D341Med (cell line): ENCODE measurements at places on chromosomes 13 and 19.

- DNase-seq = no peak
Measured at GRCh38 chr13:73092829-73093228, 34.0 kb downstream of the KLF5 start.

GRCh38 chr19:4423416-4424126 lies 21.1 kb downstream of the CHAF1A start:
- DNase-seq = no peak

- DNase-seq = no peak
Measured at GRCh38 chr19:51372021-51372648, 319 bp downstream of the NKG7 start.

- no peak for DNase-seq
Measured at GRCh38 chr19:50300051-50300450, 29.1 kb downstream of the KCNC3 start.

DNA sequence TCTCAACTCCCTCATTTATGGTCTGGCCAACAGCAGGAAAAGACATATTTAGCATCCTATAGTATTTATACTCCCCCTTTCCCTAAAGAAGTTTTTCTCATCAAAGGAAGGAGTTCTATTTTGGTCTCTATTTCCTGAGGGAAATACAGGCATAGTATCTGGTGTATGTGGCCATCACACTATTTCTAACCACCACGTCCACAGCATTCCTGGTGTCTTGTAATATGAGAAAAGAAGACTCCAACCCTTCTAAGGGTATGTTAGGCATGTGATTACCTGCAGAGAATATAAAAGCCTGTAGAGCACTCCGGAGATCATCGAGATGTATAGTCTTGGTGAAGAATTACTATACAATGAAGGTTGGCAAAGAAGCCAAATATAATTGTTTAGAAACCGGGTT lies 137.4 kb downstream of the VWA8 start:
- no peak for DNase-seq

GRCh38 chr13:19158526-19159174 lies 23.0 kb downstream of the TUBA3C start:
- no peak for DNase-seq

DNA sequence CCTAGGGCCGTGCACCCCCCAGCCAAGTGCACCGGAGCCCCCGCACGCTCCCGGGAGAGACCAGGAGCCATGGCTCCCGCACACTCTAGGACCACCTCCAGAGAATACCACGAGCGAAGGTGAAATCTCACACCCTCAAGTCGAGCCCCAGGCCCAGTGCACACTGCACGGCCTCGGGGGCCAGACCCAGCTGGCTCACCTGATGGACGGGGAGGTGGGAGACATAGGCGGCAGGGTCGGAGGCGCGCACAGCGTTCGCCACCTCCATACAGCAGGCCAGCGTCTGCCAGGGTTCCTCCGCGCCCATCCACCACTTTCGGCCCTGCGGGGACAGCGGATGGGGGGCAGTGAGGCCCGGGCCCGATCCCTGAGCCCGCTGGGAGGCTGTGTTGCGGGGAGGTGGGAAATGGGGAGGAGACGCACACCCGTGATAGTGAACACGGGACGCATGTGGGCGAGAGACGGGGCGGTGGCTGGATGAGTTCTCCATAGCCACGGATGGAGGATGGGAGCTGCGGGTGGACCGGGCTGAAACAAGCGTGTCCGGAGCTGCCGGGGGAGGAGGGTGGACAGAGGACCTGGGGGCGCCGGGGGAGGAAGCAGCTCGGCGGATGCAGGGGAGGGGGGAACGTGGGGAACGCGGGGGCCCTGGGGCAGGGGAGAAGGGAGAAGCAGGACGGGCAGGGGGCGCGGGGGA lies 13.0 kb downstream of the POLRMT start:
- DNase-seq = no peak

- DNase-seq = no peak
Measured at GRCh38 chr13:106916329-106916976, 348.5 kb upstream of the ARGLU1 start.

DNA sequence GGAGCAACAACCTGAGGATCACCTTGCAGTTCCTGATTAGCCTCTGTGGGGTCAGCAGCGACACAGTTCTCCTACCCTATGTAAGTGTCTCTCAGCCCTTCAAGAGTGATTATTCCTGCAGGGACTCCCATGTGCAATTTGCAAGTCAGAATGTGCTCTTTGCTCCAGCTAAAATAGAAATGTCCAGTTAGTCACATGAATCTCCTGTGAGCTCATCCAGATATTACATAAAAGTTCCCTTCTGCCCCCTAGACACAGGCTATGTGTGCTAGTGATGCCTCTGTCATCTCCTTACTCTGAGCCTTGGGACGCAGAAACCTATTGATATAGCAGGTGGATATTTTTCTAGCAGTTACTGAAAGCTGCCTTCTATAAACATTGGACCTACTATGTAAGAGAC lies 105.5 kb downstream of the ZAR1L start:
- DNase-seq = no peak

- no peak for DNase-seq
Measured at GRCh38 chr13:28496188-28496564, 1.2 kb upstream of the FLT1 start.

- DNase-seq = no peak
Measured at GRCh38 chr19:768424-768823, 17.5 kb downstream of the MISP start.

GRCh38 chr13:76326343-76326742 lies 559.9 kb downstream of the KCTD12 start:
- no peak for DNase-seq

DNA sequence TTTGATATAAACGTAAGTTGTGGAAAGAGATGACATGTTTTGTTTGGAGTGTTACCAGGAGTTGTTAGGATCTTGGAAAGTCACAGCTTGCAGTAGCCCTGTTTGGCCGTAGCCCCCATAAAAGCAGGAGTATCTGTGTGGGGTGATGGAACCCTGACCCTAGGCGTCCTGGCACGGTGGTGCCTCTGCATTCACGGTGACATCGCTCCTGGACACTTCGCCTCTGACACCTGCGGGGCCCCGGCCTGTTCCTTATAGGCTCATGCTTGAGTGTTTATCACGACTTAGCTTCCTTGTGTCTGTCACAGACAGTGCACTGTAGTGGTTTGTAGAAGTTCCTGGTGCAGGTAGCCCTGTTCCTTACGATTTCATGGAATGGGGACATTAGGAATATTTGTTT lies 74.2 kb downstream of the ATP11A start:
- no peak for DNase-seq

DNA sequence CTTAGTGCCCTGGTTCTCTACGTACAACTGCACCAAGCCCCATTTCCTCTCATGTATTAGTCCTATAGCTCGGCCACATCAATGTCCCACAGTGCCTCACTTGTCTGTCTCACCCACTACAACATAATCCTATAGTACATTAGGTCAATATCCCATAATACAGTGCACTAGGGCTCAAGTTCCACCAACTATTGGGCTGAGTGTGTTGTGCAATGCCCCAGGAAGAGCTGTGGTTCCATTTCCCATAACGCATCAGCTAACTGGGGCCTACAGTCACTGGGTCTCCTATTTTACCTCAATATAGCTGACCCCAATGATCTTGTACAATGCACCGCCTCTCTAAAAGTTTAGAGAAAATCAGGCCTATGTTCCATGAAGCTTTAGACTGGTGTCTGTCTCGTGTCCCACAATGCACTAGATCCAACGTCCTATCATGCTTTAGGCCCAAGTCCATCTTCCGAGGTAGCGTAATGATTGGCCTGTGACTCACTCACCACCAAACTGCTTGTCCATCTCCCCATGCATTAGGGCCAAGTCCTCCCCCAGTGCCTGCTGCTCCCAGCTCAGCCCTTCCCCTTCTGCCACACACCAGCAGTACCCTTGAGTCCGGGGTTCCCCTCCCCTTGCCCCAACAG lies 21.8 kb downstream of the TSKS start:
- DNase-seq = no peak

- DNase-seq = peak; percentile 20
Measured at GRCh38 chr13:36918246-36919131, 1.5 kb downstream of the SMAD9 start.

GRCh38 chr19:30017172-30017571 lies 75.1 kb downstream of the URI1 start:
- DNase-seq = no peak

DNA sequence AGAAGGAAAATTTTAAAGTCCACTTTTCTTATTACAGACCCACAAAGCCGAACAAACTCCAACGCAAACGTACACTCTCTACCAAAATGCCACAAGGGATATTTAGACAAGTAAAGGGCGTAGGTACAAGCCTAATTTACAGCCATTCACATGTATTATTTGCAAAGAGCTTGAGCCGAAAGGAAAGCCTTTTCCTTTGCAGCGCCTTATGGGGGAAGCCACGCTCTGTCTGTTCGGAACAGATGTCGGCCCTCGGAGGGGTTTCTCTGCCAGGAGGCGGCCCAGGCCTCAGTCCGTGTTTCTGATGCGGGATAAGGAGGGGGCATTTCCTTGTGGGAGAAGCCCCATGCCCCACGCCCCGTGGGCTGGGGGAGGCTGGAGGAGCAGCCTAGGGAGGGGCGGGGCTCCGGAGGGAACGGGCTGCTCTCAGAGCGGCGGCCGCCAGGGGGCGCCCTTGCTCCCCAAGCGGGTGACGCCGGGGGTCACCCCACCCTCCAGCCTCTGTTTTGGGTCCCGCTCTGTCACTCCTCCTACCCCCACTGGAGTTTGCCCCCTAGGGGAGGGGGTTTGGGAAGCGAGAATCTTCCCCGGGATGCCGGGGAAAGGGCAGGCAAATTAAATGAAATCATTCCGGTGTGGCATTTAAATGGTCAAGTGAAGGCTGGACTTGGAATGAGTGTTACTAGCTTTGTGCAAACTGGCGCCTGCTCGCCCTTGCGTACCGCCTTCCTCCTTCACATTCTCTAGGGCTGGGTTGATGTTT lies 2.9 kb downstream of the HTR2A start:
- DNase-seq = peak; percentile 90

GRCh38 chr19:50330365-50331078 lies 1.3 kb upstream of the KCNC3 start:
- DNase-seq = peak; percentile 97

DNA sequence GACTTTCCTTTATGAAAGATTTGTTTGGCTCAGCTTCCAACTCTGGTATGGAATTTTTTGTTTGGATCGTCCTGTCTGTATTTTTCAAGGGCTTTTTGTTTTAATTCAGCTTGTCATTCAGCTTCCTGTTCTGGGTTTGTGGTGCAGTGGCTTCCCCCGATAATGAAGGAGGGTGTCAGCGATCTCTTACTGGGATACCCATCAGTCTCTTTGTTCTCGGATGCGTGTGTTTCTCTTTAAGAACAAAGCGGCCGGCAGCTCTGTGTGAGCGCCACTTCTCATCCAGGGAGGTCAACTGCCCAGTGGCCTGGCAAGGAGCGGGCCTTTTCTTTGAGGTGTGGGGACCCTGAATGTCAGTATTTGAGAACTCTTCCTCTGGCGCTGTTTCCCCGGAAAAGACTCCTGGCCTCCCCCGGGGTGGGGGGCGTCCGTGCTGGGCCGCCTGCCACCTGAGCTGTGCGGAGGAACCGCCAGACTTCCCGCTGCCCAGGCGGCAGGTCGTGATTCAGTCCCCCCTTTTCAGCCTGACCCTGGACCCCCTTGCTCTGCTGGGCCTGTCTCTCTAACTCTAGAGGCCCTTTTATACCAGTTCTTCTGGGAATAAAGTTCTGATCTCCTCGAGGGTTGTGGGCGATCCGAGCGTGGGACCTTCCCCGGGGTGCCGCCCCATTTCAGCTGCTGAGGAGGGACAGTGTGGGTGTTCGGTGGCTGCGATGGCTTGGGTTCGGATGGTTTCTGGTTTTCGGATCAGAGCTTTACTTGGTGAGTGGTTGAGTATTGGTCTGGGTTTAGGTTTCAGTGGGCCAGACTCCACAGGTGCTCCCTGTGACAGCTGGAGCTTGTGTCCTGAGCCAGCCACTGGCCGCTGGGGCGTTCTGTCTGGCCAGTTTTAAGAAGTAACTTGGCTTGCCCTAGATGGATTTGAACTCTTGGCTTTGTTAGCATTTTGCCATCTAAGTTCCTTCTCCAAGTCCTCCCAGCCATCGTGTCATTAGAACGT lies 3.4 kb downstream of the SF3A2 start:
- no peak for DNase-seq

DNA sequence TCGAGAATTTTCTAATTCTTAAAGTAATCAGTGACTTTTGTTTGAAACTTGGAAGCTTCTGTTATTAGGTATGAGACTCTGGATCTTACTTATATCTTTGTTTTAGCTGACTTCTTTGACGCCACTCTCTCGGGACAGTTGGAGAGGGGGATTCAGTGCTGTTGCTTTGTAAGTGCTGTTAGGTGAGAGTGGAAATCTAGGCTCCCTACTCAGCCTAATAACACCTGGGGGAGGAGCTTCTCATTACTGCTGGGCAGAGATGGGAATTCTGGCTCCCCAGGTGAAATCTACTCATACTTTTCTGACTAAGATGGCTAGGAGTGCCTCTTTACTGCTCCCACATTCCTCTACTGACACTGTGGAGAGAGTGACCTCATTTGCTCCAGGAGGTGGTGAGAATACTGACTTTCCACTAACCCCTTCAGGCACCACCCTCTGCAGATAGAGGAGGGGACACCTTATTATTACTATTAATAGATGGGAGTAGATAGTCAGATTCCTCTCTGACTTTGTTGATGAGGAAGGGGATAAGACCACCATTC lies 324.9 kb upstream of the SPRY2 start:
- no peak for DNase-seq

DNA sequence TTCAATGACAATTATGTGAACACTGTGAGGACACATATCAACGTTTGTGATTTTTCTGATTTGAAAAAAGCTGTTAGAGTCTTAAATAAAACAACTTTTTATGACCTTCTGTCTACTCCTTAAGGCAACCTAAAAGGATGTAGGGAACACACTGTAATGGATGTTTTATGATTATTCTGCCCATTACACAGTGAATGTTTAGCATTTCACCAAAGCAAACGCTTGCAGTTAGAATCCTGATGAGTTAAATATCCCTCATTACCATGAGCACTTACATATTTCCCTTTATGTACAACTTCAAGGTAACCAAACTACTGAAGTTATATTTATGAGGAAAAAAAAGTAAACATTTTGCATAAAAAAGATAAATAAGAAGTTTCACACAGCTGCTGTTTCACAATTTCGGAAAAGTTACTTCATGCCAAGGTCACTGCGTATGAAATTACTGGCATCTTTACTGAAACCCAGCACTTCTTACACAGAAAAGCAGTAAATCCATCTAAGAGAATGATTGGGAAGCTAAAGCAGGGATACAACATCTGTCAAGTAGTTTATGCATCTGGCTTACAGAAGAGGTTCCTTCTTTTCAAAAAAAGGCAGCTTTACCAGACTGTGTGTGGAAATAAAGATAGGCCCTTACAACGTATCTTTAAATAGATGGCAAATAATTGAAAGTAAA lies 733.7 kb upstream of the ATXN8OS start:
- no peak for DNase-seq
